H9 (cell line): ENCODE measurements at places on chromosomes 13 and 19.

- no peak for DNase-seq
These were observed 11.8 kb downstream of the STX10 start for GRCh38 chr19:13138171-13138915.

- DNase-seq = no peak
These were observed 107.6 kb upstream of the RNF113B start for GRCh38 chr13:98284679-98285078.

DNA sequence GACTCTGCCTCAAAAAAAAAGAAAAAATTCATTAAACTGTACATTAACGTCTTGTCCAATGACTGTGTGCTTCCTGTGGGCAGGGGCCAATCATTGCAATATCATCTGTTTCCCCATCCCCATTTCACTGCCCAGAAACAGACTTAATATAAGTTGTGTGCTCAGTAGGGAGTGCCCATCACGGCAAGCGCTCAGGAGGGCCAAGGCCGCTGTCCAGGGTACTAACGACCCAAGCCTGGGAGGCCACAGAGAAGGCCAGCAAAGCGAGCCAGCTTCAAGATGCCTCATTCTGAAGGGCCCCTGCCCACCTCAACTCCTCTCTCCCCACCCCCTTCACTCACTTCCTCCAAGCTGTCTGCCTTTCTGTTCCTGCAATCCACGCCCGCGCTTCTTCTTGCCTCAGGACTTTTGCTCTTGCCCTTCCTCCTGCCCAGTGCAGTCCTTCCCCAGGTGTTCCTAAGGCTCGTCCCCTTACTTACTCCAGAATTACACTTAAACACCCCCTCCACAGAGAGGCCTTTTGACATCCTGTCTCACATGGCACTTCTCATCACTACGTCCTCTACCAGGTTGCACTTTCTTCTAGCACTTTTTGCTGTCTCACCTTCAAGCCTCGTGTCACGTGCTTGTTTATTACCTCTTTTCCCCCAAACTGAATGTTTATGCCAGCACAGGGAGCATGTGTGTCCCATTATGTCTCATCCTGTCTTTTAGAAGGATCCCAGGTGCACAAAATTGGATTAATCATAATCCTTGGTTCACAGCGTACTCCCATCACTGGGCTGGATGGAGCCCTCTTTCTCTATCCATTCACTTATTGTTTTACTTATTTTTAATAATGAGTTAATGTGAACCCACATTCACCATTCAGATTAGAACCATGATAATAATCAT lies 11.3 kb upstream of the POU2F2 start:
- peak; percentile 73 for DNase-seq

DNA sequence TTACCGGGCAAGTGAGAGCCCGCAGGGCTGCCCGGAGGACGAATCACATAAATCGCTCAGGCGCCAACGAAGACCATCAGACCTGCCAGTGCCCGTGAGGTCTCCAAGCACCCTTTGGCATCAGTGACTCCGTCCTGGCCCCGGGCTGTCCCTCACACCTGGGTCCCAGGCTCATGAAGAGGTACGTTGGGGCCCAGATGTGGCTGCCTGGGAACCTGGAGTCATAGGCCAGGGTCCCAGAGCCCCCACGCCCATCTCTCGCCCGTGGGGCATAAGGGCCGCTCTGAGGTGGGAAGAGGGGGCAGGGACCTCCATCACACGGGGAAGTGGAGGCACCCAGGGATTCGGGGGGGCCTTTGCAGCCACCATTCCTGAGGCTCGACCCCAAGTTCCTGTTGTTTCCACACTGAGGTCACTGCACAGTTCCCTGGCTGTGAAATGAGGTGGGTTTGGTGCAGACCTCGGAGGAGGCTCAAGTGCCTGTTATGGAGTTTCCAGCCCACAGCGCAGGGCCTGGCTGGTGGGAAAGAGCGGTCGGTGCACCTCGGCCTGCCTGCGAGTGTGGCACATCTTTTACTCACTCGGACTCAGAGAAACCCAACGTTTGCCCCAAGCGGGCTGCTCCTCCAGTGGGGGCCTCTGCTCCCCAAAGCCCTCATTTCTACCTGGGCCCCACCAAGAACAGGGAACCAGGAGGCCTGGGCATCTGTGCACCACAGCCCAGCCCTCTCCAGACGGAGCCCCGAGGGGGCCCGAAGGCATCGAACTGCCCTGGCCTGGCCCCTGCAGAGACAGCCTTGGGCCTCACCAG lies 35.9 kb upstream of the C13orf46 start:
- no peak for DNase-seq

DNA sequence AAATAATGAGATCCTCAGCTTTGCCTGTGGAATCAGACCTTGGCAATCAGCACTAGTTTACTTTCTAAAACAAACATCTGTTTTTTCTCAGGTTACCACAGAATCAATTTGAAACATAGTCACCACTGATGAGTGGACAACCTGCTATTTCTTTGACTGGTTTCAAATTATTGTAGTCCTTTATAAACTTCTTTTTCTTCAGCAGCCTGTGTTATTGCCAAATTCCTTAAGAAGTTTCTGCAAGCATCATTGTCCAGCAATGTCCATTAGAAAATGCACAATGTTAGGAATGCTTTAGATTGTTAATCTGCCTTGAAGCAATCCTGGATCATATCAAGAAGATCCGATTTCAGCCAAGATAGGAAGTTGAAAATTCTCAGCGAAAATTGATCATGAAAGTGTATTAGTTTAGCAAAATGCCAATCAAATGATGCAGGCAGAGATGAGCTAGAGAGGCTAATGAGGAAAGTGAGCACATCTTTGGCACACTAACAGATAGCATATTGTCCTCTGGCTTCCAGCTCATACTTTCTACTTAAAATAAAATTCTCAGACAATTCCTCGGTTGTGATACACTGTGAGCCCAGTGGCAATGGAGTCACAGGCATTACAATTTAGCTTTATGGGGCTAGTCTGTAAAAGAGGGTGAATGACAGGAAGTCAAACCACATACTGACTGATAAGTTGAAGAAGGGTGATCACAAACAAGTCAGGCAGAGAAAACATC lies 270.6 kb downstream of the SLITRK6 start:
- no peak for DNase-seq

DNA sequence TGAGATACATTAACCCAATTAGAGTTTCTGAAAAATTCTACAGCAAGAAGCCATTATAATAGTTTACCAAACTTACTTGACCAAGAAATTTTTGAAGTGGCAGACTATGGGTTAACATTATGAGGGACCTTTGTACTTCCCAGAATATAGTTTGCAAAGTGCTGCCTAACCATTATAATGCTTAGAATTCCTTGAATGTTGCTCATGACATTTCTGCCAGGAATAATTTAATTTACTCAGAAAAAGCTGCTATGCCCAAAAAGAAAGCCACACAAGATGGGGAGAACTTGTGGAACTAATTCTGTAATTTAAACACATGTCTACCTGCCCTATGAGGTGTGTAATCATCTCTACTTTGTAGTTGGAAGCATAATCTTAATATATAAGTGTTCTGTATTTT lies 58.1 kb upstream of the MYCBP2 start:
- DNase-seq = no peak

GRCh38 chr13:110168999-110169933 lies 137.7 kb downstream of the COL4A1 start:
- no peak for DNase-seq

DNA sequence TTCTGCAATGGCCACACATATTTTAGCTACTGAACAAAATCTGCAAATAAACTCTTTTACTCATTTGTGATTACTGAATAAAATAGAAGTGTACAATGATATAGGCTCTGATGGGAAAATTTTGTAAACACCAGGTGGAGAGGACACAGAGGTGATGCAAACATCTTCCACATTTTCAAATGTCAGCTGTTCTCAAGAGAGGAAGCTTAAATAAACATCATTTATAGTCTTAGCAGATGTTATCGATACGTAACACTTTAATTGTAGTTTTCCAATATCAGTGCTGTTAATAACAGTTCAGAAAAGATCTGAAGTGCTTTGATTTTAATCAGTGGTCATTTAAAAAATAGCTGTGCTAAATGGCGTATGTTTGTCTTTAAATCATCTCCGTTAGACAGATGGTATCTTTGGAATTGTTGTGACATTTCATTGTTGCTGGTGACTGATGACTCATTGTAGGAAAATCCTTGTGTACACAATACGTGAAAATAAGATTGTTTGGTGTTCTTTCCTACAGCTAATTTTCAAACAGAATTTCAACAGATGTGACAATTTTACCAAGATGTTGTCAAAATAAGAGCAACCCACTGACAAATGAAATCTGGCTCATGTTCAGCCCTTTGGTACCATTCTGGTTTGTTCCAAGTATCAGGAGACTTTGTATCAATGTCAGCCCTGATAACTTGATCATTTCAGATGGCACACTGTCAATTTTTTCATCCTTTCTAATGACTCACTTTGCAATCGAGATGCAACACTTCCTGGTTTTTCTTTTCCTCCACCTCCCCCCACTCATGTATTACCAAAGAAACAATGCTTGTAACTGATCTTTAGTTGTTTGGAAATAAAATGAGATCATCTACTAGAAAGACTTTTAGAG lies 516.0 kb downstream of the DCT start:
- DNase-seq = no peak

DNA sequence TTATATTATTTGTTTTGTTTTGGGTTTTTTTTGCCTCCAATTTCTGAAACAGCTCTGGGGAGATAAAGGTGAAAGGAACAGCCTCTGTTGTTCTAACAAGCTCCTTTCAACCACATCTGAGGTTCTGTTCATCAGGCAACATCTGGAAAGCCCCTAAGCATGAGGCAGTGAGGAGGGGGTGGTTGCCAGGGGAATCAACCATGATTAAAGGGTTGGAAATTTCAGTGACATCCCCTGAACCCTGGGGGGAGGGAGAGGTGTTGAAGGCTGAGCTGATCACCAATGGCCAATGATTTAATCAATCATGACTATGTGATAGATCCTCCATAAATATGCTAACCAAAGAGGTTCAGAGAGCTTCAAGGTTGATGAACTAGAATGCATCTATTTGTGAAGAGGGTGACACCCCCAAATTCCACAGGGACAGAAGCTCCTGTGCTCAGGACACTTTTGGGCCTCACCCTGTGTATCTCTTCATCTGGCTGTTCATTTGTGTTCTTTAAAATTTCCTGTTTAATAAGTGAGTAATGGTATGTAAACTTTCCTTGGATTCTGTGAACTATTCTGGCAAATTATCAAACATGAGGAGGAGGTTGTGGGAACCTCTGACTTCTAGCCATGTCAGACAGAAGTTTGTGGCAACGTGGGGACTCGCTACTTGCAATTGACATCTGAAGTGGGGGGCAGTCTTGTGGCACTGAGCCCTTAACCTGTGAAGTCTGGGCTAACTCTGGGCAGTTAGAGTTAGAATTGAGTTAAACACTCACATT lies 221.3 kb downstream of the NHLRC3 start:
- no peak for DNase-seq

GRCh38 chr13:38530492-38530891 lies 156.4 kb upstream of the FREM2 start:
- no peak for DNase-seq

- no peak for DNase-seq
These were observed 942.6 kb upstream of the SLC10A2 start for GRCh38 chr13:104008541-104009435.

DNA sequence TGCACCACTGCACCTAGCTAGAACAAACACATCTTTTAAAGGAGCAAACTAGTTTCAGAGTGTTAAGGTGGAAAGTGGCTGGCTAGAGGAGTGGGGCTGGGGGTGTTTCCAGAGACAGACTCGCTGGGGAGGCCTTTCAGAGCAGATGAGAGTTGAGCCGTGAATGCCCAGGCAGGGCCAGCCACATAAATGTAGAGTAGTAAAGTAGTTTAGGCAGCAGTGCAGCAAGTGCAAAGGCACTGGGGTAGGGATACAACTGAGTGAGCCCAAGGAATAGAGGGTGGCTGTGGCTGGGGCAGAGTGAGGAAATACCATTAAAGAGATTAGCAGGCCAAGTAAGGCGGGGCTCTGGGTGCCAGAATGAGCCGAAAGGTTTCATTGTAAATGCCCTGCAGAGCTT lies 72.0 kb downstream of the ALOX5AP start:
- DNase-seq = no peak

DNA sequence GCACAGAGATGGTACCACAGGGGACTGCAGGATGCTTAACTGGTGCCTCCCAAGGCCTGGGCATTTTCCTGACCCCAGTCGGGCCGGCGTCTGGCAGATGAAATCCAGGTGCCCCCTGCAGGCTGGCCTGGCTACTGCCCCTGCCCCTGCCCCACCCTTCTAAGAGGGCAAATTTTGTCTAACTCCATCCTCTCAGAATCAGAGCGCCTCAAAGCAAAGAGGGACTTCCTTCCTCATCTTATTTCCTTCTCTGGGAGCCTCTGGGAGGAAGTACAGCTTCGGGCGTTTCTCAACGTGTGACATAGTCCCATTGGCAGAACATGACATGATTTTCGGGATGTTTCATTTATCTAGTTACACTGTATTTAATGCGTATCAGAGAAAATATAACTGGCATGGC lies 2.7 kb downstream of the PRKACA start:
- DNase-seq = peak; percentile 67

GRCh38 chr19:53190253-53190652 lies 2.9 kb downstream of the ZNF665 start:
- no peak for DNase-seq

DNA sequence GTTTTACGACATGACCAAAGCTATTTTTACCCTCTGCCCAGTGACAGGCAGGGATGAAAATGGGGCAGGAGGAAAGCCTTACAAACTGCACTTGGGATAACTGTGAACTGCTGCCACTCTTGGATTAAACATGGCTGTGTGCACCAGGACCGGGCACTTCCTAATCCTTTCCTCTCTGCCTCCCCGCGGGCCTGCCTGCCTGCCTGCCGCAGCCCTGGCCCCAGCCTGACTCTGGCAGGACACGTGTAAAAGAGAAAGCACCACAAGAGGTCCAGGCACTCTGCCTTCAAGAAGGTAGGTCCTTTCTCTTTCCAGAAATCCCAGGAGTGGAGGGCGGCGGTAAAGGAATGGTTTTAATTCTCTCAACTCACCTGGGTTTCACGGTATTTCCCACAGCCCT lies 4.8 kb downstream of the TSHZ3 start:
- peak; percentile 43 for DNase-seq

GRCh38 chr13:33863188-33863789 lies 45.3 kb downstream of the RFC3 start:
- no peak for DNase-seq

- peak; percentile 47 for DNase-seq
These were observed 441 bp downstream of the GJB2 start for GRCh38 chr13:20192158-20192835.

DNA sequence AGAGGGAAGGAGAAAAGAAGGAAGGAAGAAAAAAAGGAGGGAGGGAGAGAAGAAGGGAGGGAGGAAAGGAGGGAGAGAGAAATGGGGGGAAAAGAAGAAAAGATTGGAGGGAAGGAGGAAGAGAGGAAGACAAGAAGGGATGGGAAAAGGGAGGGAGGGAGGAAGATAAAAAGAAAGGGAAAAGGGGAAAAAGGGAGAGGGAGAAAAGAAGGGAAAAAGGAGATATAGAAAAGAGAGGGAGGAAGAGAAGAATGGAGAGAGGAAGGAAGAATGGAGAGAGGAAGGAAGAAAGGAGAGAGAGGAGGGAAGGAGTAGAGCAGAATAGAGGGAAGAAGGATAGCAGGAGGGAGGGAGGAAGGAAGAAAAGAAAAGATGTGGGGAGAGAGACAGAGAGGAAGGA lies 334.6 kb downstream of the TSHZ3 start:
- no peak for DNase-seq
